ENCODE measurements at places on chromosomes 16 and 17.

DNA sequence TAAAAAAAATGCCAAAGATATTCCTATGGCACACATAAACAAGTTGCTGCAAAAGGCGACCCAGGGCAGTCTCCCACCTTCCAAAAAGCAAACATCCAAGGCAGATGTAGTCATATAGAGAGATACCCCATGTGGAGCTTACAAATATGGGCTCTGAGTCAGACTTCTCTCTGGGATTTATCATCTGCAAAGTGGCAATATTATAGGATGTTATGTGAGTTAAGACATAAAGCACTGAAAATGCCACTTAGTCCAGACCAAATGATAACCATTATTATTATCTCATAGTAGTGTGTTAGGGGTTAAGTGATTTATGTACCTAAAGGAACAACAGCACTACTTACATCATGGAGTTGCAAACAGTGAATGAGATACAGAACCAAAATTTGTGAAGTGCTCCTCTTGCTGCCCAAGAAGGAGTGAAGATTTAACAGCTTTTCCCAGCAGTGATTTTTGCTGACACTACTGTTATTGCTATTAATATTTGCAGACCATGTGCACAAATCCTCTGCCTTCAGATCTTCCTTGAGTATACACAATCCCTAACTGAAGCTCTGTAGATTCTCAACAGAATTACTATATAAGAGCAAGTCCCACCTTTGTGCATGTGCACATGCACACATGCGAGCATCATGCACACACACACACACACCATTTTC, 560.0 kb upstream of the SALL1 start:
- no peak for DNase-seq

GRCh38 chr17:50353600-50354195, 7.8 kb downstream of the XYLT2 start:
- DNase-seq, result no peak

DNA sequence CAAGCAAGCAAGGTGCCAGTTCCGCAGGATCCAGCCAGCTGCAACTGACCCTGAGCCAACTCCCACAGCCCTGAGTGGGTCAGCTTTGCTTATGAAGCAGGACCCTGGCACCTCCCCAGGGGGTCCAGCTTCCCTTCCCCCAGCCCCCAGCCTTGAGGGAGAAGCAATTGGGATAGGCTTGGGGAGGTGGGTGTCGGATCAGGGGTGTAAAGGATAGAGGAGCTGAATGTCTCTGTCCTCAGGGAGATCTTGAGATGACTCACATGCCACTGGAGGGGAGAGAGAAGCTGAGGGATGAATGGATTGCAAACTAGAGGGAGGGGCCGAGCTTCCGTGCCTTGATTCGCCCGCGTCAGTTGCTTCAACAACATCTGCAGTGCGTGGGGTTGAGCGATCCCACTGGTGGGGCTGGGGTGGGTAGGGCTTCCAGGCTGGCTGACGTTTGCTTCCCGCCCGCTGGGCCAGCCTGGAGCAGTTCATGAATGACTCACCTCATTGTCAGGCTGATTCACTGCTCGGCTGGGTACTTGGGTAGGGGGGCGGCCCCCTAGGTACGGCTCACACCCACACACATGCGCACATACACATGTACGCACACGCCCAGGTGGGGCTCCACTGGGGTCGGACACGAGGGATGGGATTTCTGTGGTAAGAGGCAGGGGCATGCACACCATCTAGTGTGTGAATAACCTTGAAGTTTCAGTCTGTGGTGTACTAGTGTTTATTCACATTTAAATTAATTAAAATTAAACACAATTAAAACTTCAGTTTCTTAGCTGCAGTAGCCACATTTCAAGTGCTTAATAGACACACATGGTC, 3.6 kb upstream of the HROB start:
- DNase-seq, result peak; percentile 47

DNA sequence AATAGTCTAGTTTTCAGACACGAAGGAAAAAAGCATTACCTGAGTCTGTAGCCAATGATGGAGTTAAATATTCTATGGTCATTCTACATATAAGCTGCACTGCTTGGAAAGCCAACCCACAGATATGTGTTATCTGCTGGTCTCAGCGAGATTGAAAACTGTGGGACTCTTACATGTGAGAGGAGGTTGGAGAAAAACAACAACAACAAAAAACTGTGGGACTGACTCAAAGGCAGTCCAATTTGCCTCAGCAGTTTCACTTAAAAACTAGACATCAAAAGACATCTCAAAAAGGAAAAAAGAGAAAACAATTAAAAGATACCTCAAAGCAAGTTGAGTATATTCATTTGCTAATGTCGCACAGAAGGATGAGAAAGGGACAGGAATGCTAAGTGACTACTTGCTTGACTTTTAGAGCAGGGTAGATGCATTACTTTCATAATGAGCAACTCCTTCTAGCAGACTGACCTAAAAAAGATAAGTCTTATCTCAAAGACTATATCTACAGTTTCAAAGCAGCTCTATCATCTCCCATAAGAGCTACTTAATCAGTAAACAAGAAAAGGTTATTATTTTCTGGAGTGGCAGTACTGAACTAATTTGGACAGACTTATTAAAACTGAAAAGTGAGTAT, 35.5 kb upstream of the ITGA2B start:
- DNase-seq, result no peak

- DNase-seq, result peak; percentile 39
Measured at GRCh38 chr16:642189-643049, 791 bp downstream of the MCRIP2 start.

DNA sequence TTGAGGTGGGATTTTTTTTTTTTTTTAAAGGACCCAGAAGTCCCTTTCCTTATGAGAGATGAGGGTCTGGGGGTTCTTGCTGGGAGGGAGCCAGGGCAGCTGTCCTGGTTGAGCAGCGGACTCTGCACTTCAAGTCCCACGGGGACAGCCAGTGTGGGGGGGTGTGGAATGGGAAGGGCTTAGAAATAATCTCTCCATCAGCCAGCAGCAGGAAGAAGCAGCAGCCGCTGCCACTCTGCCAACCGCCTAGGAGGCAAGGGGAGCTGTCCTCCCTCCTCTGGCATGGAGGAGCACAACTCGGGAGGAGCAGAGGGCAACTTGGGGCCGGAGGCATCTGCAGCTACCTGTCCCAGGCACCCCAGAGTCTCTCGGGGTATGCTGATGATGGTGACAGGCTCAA, at the start of gene KCNG4:
KCNG4 (minus strand) TSS at position 104 of the 400 bp plus-strand sequence. CDS start 2,527 bp downstream, outside the sequence.
- DNase-seq, result no peak

- DNase-seq, result no peak
Measured at GRCh38 chr17:1542316-1542715, 20.3 kb downstream of the PITPNA start.

DNA sequence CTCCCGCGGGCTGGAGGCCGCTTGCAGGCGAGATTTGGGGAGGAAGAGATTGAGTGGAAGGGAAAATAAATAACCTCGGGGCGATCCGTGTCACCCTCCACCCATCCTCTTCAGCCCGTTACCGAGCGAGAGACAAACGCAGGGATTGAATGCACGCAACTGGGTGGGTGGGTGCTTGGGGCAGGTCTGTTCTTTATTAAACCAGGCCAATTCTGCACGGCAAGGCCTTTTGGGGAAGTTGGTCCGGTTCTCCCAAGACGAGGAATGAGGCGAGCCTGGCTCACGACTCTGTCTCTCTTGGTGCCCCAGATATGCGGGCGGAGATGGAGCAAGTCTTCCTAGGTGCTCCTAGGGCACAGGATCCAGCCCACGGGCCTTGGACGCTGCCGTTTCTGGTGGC, 396 bp upstream of the HOXB7 start:
- DNase-seq, result no peak

DNA sequence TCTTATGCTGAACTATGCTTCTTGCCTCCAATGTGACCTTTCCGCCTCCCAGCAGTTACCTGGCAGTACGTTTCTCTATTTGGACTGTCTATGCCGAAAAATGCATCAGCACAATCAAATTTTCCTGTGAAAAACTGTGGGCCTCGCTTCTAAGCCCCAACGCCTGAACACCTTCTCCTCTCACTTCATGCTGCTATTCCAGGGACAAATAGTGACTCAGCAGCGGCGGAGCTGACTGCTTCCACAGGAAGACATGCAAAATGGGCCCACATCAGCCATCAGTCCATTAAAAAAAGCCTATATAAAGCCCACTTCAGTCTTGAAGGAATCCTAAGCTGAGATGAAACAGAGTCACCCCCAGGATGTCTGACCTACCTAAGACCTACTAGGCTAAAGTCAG, 10.5 kb upstream of the PIP4K2B start:
- no peak for DNase-seq

- DNase-seq, result no peak
Measured at GRCh38 chr16:54519161-54519695, 232.6 kb upstream of the IRX3 start.

DNA sequence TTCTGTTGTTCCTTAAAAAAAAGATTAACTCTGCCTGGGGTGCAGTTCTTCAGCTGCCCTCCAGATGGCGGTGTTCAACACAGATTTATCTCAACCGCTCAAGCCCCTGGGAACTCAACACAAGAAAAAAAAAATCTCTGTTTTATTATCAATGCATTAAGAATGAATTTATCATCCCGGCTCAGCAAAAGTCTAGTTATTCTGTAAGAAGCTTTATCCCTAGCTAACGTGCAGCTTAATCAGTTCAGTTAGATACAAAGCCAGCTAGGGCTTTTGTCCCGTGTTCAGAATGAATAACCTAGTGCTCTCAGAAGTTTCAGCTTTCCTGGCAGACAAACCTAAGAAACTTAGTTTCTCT, 475.9 kb upstream of the CCL2 start:
- peak; percentile 44 for DNase-seq

GRCh38 chr17:76179496-76180467, 38.7 kb upstream of the FOXJ1 start:
- DNase-seq, result peak; percentile 28

- no peak for DNase-seq
Measured at GRCh38 chr16:88348377-88349152, 34.2 kb upstream of the ZNF469 start.

DNA sequence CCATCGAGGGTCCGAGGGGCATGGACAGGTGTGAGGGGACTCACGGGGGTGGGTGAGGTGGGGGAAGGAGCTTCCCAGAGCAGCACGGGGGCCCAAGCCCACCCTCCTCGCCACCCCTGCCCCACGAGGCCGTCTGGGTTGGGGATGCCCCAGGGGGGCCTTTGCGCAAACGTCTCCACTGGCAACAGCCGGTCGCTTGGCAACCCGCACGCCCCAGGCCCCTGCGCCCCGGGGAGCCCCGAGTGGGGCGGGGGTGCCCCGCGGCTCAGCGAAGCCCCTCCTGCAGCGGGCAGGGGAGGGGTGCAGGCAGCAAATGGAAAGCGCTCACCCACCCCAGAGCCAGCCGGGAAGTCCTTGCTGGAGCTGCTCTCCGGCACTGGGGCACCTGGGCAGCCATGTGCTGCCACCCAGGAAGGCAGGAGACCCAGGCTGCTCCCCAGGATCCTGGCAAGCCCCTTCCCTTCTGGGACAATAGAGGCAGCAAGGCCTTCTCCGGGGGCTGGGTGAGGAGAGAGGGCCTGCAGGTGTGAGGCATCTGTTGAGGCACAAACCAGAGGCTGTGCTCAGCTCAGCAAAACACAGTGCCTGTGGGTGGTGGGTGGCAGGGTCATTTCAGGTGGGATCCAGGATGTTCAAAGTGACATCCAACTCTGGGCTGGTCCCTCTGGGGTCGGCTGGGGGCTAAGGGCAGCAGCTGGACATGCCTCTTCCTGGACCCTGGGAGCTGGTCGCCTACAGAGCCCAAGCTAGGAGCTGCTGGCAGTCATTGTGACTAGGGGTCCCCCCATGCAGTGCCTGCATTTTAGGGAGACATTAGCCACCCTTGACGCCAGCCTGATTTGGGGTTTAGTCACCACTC, 80.9 kb upstream of the CBX4 start:
- no peak for DNase-seq

- no peak for DNase-seq
Measured at GRCh38 chr16:55297062-55297909, 26.7 kb upstream of the IRX6 start.

GRCh38 chr16:17843905-17844304, 373.1 kb upstream of the XYLT1 start:
- DNase-seq, result no peak

GRCh38 chr17:16214190-16215001, 938 bp downstream of the NCOR1 start:
- no peak for DNase-seq

- no peak for DNase-seq
Measured at GRCh38 chr17:8606401-8606800, 24.1 kb downstream of the MYH10 start.

DNA sequence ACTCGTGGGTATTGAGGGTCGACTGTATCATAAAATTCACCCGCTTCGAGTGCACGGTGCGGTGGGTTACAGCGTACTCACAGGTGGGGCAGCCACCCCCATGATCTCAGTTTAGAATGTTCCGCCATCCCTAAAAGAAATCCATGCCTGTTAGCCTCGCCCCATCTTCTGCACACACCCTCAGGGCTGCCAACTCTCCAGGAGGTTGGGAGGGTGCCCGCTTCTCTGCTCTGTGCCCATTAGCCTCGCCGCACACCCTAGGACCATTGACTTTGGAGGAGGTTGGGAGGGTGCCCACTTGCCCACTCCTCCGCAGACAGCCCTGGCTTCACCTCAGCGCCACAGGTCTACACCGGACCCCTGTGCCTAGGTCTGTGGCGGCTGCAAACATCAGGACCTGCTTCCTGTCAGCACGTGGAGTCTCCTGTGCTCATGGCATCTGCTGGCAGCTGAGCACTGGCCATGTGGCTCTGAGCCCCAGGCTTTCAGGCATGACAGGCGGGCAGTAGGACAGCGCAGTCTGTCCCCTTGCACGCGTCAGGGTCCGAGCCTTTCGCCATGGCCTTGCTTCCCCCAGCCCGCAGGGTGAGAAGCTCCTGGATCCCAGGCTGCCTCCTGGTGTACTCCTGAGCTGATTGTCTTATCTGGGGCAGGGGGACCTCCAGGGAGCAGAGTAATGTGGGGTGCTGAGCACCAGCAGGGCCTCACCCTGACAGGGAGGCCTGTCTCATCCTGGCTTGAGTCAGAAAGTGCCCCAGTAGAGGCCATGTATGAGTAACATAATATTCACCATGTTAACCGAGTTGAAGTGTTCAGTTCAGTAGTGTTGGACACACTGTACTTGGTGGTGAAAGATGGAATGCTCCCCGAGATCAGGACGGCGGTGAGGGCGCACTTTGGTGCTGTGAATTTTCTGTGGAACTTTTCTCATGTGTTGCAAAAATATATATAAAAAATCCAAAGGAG, 21.9 kb downstream of the NME3 start:
- DNase-seq, result no peak

- DNase-seq, result no peak
Measured at GRCh38 chr17:12664894-12665262, 812 bp upstream of the MYOCD start.

- DNase-seq, result no peak
Measured at GRCh38 chr16:20241321-20241720, 86.0 kb downstream of the GP2 start.

DNA sequence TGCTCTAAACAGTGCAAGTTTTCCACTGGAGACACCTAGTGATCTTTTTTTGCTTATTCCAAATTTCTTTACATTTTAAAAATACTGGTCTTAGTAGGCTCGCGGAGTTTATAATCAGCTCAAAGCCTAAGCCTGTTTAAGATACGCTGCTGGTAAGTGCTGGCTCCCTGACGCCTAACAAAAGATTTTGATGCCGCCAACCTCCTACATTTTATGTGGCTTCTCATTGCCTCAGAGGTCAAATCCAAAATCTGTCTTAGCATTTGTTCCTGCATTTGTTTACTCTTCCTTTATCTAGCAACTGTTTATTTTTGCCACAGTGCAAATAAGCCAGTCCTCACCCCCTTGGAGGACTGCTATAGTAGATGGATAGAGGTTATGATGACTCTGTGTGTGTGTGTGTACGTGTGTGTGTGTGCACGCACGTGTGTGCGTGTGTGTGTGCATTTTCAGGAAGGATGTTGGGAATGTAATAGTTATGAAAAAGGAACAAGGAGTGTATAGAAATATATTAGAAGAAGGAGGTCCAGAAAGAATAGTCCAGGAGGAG, 24.8 kb downstream of the HS3ST3B1 start:
- DNase-seq, result no peak

Data from CD4-positive, alpha-beta T cell treated with Interferon alpha-2 for 1 hour (primary cell).